ACHN (cell line): ENCODE measurements at places on chromosomes 16 and 17.
A peak's percentile ranks its signal among the peaks of the same experiment; 100 is the strongest.

DNA sequence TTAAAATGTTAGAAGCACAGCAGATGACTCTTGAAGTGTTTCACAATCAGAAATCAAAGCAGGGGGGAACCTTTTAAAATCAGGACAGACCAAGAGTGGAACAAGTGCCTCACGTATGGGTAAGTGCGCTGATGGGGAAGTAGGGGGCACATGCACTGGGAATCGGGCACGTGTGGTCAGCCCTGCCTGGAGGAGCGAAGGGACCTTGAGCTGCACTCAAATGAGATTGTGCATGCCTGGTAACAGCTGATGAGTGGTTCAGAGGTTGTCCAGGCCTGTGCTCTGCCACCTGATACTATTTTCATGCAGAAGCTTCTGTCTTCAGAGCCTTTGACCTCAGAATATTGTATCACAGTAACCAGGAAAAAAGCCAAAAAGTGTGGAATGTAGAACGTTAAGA lies 13.7 kb upstream of the XYLT2 start:
- DNase-seq: no peak

GRCh38 chr17:2343421-2343820 lies 6.1 kb downstream of the SGSM2 start:
- no peak for DNase-seq

GRCh38 chr17:7577327-7578199 lies 1.9 kb upstream of the CD68 start:
- DNase-seq: no peak

GRCh38 chr17:60154616-60155426 lies 5.0 kb downstream of the CA4 start:
- DNase-seq: no peak

DNA sequence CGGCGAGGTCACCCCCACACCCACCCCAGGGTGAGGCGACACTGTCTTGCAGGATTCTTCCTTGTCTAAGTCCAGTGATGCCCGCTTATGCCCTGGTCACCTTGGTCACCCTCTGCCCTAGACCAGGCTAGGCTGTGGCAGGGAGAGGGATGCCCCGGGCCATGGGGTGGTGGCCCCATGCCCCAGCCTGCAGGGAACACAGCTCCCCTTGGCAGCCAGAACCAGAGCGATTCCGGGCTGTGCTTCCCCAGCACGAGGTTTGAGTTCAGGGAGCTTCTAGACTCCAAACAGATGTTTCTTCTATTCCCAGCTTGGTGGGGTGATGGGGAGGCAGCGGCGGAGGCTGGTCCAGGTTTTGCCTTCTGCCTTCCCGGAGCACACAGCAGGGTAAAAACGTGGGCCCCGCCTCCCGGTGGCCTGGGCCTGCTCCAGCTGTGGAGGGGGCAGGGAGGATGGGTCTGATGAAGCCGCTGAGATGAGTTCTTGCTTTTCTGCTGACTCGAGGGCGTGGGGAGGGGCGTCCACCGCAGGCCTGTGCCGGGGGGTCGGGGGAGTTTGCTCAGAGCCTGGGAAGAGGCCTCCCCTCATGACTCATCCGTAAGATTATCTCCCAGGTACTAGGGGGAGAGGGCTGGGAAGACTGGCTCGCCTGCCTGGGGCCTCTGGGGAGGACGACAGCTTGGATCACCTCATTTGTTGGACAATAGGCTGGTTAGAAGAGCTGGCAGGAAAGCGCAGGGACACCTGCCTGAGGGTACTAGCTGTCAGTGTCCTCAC lies 15.4 kb downstream of the SMTNL2 start:
- no peak for DNase-seq

- no peak for DNase-seq
Observed at GRCh38 chr17:65801513-65801912, 240.1 kb upstream of the AXIN2 start.

GRCh38 chr17:41448506-41448905 lies 7.7 kb upstream of the KRT38 start:
- no peak for DNase-seq

- no peak for DNase-seq
Observed at GRCh38 chr16:82451449-82451848, 175.3 kb upstream of the CDH13 start.

DNA sequence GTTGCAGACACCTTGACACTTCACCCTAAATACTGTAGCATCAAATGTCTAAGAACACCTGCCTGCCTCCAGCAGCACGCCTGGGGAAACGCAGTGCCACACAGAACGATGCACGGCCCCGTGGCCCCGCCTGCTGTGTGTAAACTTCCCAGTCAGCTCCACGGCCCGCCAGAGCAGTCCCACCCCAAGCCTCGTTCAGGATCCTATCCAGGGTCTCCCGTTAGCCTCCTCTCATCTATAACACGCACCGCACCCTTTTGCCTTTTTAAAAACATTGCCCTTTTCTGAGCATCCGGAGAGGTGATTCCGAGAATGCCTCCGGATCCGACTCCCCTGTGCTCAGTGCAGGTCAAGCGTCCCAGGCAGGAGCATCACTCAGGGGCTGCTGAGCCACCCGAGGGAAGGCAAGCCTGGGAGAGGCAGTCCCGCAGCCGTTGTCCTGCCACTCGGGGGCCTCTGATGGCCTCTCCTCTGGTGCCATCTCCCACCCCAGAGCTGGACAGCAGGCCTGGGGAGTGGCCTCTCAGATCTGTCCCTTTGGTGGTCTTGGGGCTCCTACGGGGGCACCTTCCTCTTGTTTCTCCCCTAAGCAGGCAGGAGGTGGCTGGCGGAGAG lies 37.9 kb upstream of the SLC38A10 start:
- DNase-seq: no peak

- DNase-seq: peak; percentile 65
Observed at GRCh38 chr16:11084484-11084875, 140.1 kb downstream of the CLEC16A start.

DNA sequence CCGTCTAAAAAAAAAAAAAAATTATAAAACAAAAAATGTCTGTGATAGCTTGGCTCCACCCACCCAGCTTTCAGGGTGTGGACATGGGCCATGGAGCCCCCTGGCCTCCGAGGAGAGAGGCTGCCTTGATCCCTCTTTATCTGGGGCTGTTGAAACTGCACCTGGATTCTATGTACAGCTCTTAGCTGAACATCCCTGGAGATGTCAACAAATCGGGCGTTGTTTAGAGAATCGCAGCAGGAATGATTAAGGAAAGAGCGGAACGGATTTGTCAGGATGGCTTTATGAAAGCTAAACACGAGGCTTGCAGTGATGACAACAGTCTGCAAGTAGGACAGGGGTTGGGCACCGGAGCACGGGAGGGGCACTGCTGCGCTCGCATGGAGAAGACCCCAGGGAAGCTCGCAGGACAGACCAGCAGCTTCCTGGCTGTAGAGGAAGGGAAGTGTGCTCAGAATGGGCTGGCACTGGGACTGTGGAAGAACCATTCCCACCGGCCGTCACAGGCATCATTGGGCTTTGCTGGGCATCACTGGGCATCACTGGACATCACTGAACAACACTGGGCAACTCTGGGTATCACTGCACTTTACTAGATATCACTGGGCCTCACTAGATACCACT lies 195.8 kb upstream of the FOXF1 start:
- no peak for DNase-seq

GRCh38 chr16:73823205-73823849 lies 473.3 kb upstream of the PSMD7 start:
- no peak for DNase-seq

DNA sequence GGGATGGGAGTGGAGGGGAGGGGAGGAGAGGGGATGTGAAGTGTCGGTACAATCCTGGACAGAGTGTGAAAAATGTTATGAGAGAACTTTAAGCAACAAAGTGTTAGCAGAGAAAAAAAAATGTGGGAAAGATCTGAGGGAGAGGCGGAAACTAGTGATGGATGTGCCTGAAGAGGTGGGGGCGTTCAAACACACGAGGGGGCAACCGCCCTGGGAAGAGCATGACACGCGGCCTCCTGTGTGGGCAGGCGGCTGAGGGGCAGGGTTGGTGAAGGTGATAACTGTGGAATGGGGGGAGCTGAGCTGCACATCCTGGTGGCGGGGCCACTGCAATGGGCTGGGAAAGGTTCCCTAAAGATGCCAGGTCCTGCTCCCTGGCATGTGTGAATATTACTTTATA lies 30.1 kb downstream of the IFT140 start:
- no peak for DNase-seq

DNA sequence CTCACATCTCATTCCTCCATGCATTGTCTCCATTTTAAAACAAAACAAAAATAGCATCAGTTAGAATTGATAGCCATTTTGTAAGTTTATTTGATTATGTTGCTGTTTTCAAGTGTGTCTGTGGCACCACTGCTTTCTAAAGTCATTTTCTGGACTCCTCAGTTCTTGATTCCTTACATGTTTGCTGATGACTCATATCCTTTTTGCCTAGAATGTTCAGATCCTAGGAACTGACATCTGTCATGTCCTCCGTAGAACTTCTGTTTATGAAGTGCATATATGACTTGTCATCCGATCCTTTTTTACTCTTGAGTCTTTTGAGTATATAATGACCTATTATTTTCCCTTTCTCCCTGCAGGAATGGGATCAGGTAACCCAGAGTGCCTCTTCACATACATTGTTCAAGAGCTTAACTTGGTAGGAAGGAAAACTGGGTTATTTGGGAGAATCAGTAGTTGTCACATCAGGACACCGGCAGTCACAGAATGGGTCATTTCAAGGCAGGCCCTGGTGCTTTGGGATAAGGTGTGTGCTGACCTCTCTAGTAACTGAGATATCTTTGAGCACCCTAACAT lies 69.2 kb downstream of the MAP2K4 start:
- DNase-seq: peak; percentile 50

- no peak for DNase-seq
Observed at GRCh38 chr16:80016731-80017326, 416.3 kb upstream of the MAF start.

DNA sequence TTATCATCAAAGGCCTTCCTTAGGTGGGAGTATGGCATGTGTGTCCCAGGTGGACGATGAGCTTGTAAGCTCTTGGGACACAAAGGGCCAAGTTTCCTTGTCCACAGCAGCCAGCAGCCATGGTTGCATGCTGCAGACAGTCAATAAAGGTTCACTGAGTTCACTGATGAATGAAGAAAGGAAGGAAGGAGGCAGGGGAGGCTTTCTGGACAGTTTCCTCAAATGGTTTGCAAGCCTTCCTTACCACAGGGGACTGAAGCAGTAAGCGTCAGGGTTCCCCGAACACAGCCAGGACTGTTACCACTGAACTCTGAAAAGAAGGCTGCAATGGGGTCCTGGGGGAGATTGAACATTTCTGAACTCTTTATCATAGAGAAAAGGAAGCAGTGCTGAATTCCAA lies 111.1 kb downstream of the GAS7 start:
- DNase-seq: no peak

GRCh38 chr16:88310796-88311605 lies 71.8 kb upstream of the ZNF469 start:
- DNase-seq: no peak

GRCh38 chr16:87305505-87306391 lies 11.4 kb downstream of the C16orf95 start:
- no peak for DNase-seq

GRCh38 chr16:66862023-66862520 lies 17.9 kb downstream of the CA7 start:
- no peak for DNase-seq

DNA sequence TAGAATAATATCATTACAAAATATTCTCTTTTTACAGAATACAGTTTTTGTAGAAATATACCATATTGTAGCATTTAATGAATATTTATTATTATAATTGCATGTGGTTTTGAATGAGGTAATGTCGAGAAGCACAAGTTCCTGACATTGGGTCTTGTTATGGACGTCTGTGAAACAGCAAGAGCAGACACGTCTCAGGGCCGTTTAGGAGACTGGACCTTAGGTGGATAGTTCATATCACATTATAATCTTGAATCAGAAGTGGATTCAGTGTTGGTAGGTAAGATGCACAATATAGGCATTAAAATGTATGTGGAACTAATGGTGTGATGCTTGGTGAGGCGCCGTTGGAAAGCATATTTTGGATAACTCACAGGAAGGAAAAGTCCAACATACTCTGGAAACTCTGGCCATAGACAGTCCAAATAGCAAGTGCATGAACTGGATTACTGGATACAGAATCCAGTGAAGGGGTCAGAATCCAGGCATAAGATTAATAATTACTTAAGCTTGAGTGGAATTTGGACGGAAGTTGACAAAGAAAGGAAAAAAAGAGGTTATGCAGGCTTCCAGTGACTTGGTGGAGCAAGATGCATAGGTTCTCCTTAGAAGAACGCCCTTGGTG lies 17.2 kb downstream of the ABCA8 start:
- DNase-seq: no peak

- no peak for DNase-seq
Observed at GRCh38 chr17:47652570-47652969, 2.9 kb downstream of the KPNB1 start.

GRCh38 chr16:81444448-81445121 lies at the start of gene CMIP:
Gene CMIP (plus strand): TSS chr16:81444808.
- peak; percentile 91 for DNase-seq

GRCh38 chr17:40323391-40324381 lies 14.7 kb downstream of the RARA start:
- peak; percentile 31 for DNase-seq

- DNase-seq: no peak
Observed at GRCh38 chr16:73288520-73288919, 240.6 kb upstream of the ZFHX3 start.

DNA sequence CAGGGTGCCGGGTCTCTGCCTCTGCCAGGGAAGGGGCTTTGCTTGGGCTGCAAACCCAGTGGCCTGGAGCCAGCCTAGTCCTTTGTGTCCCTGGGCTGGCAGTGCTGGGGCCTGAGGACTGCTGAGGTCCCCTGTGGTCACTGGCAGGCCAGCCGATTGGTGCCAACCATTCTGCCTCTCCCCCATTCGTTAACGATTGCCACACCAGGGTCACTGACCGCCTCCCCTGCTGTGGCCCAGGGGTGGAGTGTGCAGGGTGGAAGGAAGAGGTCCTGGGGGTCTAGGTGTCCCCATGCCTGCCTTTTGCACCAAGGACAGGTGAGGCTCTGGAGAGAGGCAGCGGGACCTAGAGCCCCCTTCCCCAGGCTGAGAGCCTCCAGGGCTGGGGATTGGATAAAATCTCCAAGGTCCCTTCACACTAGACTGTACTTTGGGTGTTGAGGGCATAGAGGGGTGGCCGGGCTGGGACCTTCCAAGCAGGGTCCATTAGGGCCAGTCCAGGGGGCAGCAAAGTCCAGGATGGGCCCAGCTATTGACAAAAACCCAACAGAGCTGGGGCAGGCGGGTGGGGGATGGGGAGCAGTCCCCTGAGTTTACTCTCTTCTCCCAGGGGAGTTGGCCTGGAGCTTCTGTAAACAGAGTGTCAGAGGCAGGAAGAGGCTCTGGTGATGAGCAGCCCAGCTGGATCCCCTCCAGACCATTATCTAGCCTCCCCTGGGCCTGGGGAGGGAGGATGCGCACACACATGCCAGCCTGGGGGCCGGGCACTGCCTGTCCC lies 1.1 kb downstream of the VASN start:
- DNase-seq: peak; percentile 45
